ENCODE measurements at places on chromosomes 4 and X. TPM values are rescaled to one million over a fixed set of nuclear protein-coding genes. Genes with fewer than 3 reads are reported as not detected.

SH2D1A gene
- not detected for total RNA-seq

CT47B1 gene
- total RNA-seq = not detected

CLCN4 gene
- total RNA-seq = 4.9 TPM

ADH4 gene
- not detected for total RNA-seq

TMPRSS11A gene
- not detected for total RNA-seq

IRF2 gene
- total RNA-seq = 32.2 TPM

ARHGAP10 gene
- total RNA-seq = 8.9 TPM

All from dermis lymphatic vessel endothelial cell (primary cell).